ENCODE measurements at places on chromosomes 6 and 20.

DNA sequence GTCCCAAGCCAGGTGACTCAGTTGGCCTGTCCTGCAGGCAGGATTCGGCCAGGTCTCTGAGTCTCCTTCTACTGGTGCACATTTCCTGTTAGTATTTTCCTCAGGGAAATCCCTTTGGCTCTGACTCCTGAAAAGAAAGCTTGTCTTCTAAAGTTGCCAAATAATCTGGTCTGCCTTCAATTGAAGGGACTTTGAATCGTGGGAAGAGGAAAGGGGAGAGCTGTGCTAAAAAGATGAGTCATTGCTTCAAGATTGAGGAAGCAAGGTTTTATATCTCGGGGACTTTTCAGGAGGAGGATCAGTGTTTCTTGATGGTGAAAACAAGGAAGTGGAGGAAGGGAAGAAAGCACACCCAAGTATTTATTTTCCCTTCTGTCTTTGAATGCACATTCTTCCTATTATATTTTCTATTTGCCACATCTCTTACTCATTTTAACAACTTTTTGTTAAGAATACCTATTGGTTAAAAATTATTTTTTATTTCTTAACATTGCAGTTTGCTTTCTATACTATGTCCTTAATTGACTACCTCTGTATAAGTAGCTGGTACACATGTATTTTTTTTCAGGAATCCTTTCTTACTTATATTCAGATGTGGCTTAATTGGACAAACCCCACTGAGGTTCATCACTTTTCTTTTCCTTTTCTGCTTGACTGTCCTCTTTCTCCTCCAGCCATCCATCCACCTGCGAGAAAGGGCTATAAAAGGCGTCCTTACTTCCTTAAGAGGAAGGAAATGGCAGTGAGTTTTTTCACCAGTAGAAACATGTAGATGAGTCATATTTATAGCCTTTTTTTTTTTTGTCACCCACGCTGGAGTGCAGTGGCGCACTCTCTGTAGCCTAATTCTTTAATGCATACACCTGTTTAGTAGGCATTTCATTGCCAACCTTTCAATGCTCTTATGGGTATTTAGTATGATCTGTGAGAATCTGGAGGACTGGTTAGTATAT lies 15.0 kb upstream of the IFNGR1 start:
- DNase-seq, result no peak

GRCh38 chr6:37514321-37514771 lies 14.7 kb upstream of the CCDC167 start:
- DNase-seq, result no peak

DNA sequence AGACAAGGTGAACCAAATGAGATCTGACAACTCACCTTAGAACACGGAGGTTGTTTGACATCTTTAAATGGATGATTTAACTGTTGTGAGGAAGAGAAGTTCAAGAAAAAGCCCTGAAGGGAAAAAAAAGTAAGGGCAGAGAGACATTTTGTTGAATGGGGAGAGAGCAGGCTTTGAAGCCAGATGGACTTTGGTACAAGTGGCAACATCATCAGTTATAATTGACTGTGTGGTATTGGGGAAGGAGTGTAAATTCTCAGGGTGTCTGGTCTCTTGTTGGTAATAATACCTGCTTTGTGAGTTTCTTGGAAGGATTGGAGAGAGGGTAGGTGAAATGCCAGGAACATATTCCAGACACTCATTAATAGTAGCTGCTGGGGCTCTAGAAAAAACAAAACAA lies 21.6 kb downstream of the OGFRL1 start:
- DNase-seq, result no peak

DNA sequence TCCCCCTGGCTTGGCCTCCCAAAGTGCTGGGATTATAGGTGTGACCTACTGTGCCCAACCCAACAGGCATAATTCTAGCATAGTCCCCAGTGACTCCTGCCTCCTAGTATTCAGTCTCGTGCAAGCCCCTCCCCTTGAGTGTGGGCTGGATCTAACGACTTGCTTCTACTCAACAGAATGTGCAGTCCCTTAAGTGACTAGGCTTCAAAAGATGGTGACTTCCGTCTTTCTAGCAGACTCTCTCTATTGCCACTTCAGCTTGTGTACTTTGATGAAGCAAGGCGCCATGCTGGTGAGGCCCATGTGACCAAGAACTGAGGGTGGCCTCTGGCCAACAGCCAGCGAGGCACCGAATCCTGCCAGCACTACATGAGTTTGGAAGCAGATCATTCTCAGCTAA lies 109.6 kb upstream of the TRAF3IP2 start:
- no peak for DNase-seq

DNA sequence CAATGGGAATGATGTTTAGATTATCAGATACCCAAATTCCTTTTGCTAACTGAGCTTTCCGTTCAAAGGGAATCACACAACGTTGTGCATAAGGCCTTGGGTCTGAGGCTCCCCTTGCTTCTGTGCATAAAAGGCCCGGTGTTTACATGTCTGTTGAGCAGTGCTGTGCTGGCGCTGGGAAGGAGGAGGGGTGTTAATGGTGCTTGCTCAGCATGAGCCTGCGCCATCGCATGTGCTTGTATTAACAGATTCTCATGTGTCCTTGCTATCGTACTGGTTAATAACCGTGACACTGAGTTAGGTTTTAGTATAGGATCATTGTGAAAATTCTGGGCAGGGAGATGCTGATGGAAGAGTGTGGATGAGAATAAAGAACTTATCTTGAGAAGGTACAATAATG lies 62.3 kb upstream of the TRAF3IP2 start:
- DNase-seq, result no peak

- DNase-seq, result no peak
These were observed 32.1 kb downstream of the PHIP start for GRCh38 chr6:79045966-79046365.

DNA sequence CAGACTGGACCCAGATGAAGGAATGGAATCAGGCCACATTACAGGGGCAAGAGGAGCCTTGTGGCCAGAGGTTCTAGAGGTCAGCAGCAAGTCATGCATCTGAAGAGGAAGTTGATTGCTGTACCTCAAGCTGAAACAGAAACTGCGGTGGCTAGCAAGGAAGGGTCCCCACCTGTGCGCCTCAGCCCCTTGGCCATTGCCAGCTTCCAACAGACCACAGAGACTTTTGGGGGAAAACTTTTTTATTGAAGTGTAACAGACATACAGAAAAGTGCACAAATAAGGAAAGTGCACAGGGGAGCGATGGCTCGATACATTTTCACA lies 26.8 kb upstream of the SLC9A8 start:
- no peak for DNase-seq

GRCh38 chr20:1995531-1996310 lies 1.9 kb upstream of the PDYN start:
- DNase-seq, result no peak

GRCh38 chr6:31510007-31510406 lies 12.1 kb downstream of the MICB start:
- no peak for DNase-seq

GRCh38 chr6:106912091-106912490 lies 62.4 kb downstream of the CD24 start:
- DNase-seq, result no peak

- no peak for DNase-seq
These were observed at the start of gene GNMT for GRCh38 chr6:42960243-42961019. Gene GNMT, plus strand, starts transcription at chr6:42960754. Its CDS starts 14 bp downstream, at chr6:42960768.

DNA sequence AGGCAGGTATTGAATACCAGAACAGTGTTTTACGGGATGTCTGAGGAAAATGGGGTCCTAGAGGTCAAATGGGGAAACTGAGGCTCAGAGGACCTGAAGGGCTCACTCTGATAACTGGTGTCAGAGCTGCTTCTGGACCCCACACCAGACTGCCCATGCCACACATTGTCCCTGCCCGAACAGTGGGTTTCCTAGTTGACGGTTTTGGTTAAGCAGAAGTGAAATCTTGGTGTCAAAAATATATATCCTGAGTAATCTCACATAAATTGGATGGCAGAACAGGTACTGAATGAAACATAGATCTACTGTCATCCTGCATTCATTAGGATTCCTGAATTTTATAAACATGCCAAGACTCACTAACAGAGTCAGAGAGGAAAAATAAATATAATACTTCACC lies 16.3 kb downstream of the NOX3 start:
- no peak for DNase-seq

- no peak for DNase-seq
These were observed 88.2 kb downstream of the PLG start for GRCh38 chr6:160790028-160790792.

- no peak for DNase-seq
These were observed 96.4 kb downstream of the CFAP61 start for GRCh38 chr20:20148779-20149178.

DNA sequence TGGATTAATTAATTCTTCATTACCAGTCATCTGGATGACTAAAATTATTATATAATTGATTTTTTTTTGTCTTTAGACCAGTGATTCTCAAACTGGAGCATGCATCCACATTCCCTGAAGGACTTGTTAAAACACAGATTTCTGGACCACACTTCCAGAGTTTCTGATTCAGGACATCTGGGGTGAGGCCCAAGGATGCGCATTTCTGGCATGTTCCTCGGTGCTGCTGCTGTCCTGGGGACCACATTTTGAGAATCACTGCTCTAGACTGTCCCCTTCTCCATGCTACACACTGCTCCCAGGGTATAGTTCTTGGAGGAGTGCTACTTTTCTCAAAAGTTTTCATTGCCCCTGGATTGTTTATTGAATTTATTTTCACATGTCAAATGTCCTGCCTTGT lies 145.0 kb downstream of the RNF144B start:
- DNase-seq, result no peak

GRCh38 chr6:150254770-150255169 lies 111.9 kb downstream of the PPP1R14C start:
- DNase-seq, result no peak

DNA sequence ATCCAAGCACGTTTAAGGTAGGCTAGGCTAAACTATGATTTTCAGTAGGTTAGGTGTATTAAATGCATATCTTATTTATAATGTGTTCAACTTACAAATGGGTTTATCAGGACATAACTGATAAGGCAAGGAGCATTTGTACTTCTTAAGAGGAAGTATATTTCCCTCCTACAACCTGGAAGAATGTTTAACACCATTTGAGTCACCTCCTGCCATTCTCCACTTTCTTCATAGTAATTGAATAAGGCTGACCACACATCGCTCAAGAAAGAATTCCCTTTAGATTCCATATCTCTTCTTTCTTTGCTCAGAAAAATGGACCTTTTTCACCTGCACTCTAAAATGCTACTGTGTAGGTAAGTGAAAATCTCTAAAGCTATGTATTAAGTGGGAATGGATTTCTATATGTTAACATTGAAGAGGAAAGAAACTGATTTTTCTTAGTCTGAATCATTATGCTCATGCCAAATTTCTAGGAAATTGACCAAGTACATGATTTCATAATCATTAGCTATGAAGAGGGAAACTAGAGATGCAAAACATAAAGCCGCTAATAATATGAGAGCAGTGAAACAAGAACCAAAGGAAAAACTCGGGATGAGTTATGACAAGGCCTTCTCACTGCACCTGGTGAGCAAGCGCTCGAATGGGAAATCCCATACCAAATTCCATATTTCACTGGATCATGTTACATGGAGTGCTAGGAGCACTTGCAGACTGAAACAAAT lies 210.4 kb downstream of the ALDH8A1 start:
- DNase-seq, result no peak

GRCh38 chr6:134543128-134543527 lies 225.2 kb upstream of the SGK1 start:
- DNase-seq, result no peak

Data from GM12891 (cell line).